ENCODE measurements at places on chromosomes 5 and 9.

DNA sequence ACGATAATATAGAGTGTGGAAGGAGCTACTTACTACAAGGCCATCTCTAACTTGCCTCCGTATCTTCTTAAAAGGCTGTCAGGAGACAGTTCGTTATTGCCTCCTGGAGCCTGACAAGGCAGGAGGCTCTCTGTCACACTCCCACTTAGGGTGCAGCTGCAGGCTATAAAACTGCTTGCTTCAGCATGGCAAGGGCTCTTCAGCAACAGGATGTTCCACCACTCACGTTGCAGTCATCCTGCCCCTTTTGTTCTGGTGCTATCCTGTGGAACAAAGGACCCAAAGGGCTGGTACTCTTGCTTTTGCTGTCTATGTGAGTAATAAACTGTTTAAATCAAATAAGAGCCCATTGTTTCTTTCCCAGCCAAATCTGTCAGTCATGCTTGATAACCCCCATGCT lies 508.9 kb downstream of the NTRK2 start:
- no peak for ATAC-seq

GRCh38 chr5:111628901-111629300 lies 116.6 kb upstream of the STARD4 start:
- no peak for ATAC-seq

GRCh38 chr5:149728303-149728702 lies 1.8 kb upstream of the PPARGC1B start:
- ATAC-seq = no peak

DNA sequence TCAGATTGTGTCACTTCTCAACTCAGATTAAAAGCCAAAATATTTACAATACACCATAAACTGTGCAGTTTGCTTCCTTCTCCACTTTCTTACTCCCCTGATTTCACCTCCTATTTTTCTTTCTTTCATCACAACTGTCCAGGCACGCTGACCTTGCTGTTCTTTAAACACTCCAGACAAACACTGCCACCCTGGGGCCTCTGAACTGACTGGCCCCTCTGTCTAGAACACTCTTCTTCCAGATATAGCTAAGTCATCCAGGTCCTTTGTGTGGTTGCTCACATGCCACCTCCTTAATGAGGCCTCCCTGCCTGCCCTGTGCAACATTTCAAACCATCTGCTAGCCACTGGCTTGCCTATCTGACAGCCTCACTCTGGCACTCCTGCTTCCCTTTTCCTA lies 46.6 kb downstream of the ATG10 start:
- ATAC-seq = no peak

DNA sequence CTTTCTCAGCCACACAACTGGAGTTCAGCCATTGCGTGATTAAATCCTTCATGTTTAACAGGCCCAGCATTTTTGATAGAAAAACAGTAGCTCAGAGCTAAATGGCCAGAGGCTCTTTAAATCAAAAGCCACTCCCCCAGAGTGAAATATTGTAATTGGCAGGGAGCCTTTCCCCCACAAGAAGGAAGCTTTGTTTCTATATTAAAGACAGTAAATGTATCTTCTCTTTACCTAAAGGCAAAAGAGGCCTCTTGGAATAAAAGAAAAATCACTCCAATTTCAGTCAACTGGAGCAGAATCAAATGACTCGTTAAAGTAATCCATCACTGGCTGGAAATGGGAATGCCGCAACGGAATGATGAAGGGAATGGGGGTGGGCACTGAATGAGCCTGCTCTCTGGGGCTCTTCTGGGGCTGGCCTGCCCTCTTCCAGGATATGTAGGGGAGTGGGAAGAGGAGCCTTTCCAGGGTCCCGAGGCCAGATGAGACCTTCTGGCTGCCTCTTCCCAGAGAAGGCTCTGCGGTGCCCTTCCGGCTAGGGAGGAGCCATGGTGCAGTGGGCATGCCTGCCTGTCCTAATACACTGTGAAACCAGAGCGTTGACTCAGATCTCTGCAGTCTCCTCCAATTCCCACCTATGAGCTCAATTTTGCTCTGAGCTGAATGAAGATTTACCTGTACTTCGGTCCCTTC lies 45.2 kb downstream of the ANKDD1B start:
- no peak for ATAC-seq

DNA sequence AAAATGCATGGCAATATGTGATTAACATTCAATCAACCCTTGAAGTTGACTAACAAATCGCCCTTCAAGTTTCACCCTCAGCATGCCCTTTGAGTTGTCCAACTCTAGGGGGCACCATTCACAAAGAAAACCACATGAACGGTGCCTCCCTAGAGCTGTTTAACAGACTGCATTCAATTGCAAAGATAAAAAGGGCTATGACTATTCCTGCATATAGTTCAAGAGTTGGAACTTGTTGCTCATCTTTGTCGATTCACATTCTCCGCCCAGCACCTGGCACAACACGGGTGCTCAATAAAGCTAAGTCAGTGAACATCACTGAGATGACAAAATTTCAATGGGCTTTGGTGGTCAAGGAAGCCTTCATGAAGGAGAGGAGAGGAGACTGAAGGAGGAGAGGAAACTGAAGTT lies 69.6 kb upstream of the SLC30A5 start:
- peak; percentile 64 for ATAC-seq

- no peak for ATAC-seq
Observed at GRCh38 chr9:91407580-91408318, 15.9 kb downstream of the NFIL3 start.

DNA sequence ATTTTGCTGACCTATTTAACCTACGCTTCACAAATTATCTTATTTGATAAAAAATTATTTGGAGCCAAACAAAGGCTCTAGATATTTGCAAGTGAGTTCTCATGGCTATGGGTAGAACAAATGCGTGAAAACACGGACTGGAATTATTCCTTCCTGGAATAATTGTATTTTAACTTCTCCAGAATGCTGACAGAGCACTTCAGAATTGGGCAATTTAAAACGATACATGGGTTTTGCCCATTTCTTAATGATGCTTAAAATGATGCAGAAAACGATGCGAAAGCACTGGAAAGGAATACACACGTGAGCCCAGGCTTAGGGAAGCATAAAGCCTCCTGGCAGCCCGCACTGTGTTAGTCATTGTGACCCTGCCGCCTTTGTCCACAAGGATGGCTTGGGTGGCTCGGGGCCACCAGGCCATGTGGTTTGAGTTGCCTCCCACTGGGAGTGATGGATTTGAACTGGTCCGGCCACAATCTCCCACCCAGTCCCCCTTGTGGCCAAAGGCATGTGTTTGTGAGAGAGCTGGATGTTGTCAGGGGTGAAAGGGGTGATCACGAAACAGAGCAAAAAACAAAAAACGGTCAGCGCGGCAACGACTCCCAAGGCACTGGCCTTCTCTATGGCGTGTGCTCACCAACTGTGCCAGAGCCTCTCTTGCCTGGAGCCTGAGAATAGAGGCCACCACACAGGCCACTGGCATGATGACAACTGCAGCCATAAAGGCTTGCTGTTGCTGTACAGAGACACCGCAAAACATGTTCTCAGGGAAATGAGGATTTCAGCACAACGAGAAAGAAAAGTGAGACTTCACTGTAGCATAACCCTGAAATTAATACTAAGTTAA lies 234.2 kb upstream of the ADAMTS16 start:
- ATAC-seq = no peak

GRCh38 chr5:135236228-135236907 lies 162.7 kb downstream of the MACROH2A1 start:
- no peak for ATAC-seq

- no peak for ATAC-seq
Observed at GRCh38 chr5:120093178-120093577, 370.9 kb upstream of the PRR16 start.

GRCh38 chr9:33180526-33181184 lies 13.5 kb upstream of the B4GALT1 start:
- ATAC-seq = no peak

- ATAC-seq = no peak
Observed at GRCh38 chr9:28032268-28032590, 458.9 kb upstream of the C9orf72 start.

- ATAC-seq = no peak
Observed at GRCh38 chr5:31481531-31482165, 50.2 kb downstream of the DROSHA start.

- no peak for ATAC-seq
Observed at GRCh38 chr9:130183133-130183762, 11.0 kb downstream of the NCS1 start.

All from activated T-helper 17 cell treated with anti-CD3 and anti-CD28 coated beads, Interleukin-2, amount 50 U/mL, for 72 hours (primary cell).